ENCODE measurements at places on chromosomes 1 and 21.

DNA sequence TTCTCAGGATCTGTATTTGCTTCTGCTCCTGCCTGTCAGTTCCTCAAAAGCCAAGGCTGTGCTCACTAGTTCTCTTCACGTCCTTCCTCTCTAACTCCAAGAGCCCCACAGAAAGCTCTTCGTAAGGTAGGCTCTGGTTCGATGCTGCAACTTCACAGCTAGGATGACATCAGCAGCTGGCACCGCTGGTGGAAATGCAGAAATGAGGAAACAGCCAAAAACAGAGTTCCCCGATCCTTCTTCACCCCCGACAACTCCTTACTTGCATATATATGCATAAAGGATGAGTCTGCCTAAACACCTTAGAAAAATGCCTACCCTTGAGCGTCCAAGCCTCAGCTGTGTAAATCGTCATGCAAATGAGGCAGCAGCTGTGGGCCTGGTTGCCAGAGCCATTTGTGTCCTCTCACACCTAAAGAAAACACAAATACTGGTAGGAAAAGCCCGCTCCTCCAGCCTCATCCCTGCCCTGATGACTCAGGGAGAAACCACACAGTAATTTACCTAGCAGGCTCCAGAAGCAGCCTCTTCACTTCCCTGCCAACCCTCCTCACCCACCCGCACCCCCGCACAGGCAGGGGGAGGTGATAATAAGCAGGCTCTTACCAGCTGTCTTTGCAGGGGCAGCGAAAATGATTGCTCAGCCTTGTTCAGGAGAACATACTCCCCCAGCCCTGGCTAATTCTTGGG lies 28.2 kb downstream of the BATF3 start:
- peak; percentile 95 for DNase-seq

- DNase-seq = peak; percentile 92
These were observed 25.5 kb upstream of the ZC3H12A start for GRCh38 chr1:37448691-37449417.

GRCh38 chr1:231733672-231734071 lies 107.1 kb downstream of the DISC1 start:
- no peak for DNase-seq

- no peak for DNase-seq
These were observed 32.2 kb downstream of the SLC30A7 start for GRCh38 chr1:100928128-100928527.

DNA sequence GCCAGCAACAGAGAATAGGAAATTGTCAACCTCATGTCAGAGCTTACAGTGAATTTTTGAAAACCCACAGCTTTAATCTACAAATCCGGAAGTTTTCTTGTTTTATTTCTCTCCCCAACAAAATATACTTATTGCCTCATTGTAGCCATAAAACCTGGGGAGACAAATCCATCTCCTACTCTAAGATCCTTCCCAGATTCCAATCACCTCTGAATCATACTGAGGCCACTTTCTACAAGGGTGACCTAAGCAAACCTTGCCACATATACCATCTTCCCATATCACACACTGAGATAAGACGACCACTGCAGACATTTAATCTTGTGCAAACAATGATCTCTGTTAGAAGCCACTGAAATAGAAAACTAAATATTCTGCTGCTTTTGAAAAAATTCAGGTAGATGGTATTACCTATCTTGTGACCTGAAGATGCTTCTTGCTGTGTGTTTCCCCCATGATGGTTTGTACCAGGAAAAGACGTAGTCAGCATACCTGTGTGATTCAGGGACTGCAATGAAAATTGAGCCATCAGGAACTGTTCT lies 171.5 kb upstream of the DUSP10 start:
- no peak for DNase-seq

DNA sequence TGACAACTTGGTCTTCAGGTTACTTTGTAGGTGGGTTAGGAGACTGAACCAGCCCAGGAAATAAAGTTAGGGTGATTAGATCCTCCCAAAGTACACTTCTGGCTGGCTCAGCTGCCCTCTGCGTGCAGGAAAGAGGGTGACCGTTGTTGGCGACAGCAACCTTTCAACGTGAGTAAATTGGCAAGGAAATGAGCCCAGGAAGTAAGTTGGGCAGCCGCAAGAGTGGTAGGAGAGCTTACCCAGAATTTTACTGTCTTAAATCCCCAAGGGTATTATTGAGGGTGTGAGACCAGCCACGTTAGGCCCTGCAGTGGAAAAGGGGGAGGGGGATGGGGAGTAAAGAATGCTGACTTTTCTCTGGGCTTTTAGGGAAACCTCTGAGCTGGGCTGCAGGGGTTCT lies 1.6 kb downstream of the TENT5C start:
- DNase-seq = peak; percentile 50

GRCh38 chr1:184698016-184698415 lies 56.6 kb downstream of the EDEM3 start:
- DNase-seq = no peak

DNA sequence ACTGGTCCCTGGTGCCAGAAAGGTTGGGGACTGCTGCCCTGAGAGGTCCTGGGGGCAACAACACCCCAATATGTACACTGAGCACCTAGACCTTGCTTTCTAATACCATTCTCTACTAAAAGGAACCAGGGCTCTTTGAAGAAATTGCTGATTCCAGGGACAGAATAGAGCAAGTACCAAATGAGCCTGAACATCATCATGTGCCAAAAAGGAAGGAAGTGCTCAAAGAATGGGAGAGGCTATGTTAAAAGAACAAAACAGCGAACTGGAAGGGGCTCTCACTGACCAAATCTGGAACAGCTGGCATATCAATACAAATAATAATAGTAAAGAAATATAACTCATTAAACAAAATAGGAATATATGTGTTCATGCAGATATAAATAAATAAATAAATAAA lies 50.8 kb downstream of the PIK3R3 start:
- DNase-seq = no peak

DNA sequence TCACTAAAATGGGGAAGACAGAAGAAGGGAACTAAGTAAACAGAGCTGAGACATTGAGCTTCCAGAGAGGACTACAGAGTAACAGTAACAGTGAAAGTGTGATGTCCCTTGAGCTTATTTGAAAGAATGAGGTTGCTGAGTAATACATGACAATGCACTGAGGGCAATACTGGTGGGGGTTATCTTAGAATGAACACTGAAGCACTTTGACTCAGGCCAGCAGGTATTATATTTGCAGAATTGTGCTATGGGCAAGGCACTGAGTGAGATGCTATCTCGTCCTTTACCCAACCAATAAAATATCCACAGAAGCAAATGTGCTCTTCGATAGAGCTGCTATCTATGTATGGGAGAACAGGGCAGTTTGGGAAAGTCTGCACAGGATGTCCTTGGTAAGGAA lies 133.2 kb downstream of the DISP1 start:
- DNase-seq = no peak

DNA sequence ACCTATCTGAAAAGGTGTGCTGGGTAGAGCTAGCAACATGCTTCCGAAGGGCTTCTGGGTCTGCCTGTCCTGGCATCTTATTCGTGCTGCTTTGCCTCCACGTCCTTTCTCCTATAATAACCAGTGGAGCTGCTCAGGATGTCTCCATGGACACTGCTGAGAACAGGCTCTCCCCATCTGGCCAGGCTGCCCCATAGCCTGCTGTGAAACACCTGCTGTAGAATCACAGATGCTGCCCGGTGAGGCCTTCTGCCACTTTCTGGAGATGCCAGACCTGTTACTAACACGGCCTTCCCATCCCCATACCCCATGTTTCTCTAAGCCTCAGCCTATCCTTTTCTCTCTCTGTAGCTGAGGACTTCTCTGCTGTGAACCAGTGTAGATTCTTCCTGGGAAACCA lies 120.5 kb downstream of the IER5 start:
- DNase-seq = peak; percentile 35

DNA sequence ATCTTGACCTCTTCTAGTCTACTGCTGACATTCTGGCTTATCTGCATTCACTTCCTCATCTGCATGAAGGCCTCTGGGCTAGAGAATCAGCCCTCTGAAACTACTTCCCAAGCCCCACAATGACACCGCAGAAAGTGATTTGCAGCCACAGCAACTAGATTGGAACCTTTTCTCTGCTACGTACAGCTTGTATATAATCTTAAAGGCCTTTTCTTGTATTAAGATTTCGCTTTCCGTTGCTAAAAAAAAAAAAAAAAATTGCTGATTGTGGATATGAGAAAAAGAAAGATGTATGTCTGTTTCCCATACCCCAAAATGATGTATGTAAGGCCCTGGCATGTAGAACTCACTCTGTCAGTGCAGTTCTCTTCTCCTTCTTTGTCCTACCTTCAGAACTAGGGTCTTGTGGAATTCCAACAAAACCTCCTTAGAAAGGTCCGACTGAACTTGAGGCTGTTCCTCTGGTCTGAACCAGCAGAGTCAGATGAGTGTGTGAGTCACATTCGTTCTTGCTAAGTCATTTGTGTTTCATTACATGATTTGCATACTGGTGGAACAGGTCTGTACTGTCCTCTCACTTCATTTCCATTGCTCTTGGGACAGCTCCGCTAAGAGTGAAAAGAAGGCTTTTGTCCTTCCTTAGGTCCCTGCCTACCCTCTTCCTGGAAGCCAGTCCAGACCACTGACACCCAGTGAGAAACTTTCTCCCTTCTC lies 62.7 kb downstream of the PLPP3 start:
- peak; percentile 94 for DNase-seq

DNA sequence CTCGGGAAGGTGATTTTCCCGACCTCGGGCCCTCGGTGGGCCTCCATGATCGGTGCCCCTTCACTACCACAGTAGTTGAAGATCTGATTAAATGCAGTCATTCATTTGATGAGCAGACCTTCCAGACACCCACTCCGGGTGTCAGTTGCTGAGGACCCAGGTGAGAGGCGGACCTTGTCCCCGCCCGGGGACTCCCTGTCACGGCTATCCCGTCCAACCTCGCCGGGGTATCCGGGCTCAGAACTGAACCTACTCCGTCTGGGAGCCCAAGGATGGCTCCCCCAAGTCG lies 22.6 kb downstream of the RNU1-3 start:
- no peak for DNase-seq

- no peak for DNase-seq
These were observed 103.2 kb upstream of the APP start for GRCh38 chr21:26273686-26274313.

DNA sequence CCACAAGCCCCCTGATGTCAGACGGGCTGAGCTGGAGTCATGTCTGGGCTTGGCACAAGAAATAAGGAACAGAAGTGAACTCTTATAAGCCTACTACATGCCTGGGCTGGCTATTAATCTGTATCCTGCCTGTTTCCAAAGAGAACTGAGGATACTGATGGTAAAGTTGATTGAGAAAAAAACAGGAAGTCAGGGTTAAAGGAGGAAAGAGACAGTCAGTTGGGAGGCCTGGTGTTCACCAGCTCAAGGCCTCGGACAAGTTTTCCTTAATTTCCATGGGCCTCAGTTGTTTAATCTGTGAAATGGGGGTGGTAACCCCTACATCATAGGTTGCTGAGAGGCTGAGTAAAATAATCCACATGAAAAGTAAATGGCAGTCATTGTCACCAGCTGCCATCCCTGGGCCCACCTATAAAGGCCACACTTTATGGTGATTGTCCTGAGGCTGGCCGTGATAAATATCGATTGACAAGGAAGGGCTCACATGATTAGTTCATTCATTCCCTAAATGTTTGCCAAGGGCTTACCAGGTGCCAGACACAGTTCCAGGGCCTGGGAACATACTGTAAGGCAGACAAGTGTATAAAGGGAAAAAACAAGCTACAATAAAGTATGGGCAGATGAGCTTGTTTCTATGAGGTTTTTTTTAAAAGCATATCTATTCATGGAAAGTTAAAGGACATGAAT lies 2.8 kb downstream of the ALDH4A1 start:
- no peak for DNase-seq

GRCh38 chr1:62198781-62199125 lies 4.1 kb downstream of the L1TD1 start:
- no peak for DNase-seq

DNA sequence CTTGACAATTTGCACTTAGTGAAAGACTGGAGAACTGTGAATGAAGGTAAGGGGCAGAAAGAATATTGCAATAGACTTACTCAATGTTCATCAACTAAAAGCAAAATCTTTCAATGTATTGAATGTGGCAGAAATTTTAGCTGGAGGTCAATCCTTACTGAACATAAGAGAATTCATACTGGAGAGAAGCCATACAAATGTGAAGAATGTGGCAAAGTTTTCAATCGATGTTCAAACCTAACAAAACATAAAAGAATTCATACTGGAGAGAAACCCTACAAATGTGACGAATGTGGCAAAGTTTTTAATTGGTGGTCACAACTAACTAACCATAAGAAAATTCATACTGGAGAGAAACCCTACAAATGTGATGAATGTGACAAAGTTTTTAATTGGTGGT lies 80.7 kb downstream of the JMJD4 start:
- no peak for DNase-seq

DNA sequence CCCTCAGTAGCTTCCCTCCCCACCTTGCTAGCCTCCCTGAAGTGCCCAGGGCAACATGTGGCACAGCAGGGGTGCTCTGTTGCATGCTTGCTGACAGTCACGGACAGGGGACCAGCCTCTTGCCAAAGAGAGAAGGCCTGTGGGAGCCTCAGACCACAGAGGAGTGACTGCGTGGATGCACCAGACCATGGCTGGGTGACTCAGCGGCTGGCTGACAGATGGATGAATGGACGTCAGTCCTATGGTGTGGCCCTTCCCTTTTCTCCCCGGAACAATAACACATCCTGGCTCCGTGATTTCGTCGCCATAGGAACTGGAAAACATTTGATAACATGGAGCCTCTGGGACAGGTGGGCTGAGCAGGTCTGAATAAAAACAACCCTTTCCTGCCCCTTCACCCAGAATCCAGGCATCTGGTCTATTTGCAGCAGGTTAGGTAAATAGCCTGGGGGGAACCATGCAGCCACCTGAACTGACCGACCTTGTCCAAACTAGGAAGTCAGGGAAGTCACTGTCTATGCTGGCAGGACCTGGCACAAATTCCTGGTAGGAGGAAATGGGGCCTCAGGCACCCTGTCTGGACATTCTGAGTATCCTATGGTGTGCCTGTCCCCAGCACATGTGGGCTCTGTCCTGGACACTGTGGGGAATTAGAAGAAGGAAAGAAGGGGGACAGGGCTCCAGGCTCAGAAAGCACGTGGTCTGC lies 53.3 kb downstream of the NENF start:
- DNase-seq = peak; percentile 98

DNA sequence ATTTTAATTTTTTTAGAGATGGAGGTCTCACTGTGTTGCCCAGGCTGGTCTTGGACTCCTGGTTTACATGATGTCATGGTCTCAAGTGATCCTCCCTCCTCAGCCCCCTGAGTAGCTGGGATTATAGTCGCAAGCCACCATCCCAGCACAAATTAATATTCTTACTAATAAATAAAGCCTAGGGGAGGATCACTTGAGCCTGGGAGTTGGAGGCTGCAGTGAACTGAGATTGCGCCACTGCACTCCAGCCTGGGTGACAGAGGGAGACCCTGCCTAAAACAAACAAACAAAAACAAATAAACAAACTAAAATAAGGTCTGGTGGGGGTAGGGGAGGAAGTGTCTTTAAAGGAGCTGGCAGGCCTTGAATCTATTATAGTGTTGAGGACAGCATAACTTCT lies 8.7 kb upstream of the GADD45A start:
- DNase-seq = no peak

- no peak for DNase-seq
These were observed 4.4 kb downstream of the HPCA start for GRCh38 chr1:32890516-32891240.

All from islet precursor cell (in vitro differentiated cells).